ENCODE measurements at places on chromosomes 6 and 20.

GRCh38 chr20:41671143-41671542 lies 53.0 kb upstream of the CHD6 start:
- no peak for DNase-seq

- no peak for DNase-seq
Measured at GRCh38 chr20:52031206-52031562, 160.4 kb downstream of the ZFP64 start.

- no peak for DNase-seq
Measured at GRCh38 chr6:25628471-25629197, 23.4 kb upstream of the SCGN start.

GRCh38 chr6:30344191-30344867 lies 627 bp upstream of the RPP21 start:
- no peak for DNase-seq

DNA sequence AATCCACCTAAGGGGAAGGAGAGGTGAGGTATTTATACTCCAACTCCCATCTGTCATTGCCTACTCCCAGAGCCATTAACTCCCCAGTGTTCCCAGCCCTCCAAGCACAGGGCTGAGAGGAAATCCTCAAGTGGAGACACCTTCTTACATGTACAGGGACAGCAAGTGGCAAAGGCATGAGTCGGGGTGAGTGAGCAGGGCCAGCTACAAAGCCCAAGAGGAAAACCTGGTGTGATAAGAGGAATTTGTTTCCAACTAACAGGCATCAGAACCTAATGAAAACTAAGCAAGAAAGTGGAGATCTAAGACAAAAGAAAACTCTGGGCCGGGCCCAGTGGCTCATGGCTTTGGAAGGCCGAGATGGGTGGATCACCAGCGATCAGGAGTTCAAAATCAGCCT lies 70.0 kb upstream of the SRSF6 start:
- no peak for DNase-seq

DNA sequence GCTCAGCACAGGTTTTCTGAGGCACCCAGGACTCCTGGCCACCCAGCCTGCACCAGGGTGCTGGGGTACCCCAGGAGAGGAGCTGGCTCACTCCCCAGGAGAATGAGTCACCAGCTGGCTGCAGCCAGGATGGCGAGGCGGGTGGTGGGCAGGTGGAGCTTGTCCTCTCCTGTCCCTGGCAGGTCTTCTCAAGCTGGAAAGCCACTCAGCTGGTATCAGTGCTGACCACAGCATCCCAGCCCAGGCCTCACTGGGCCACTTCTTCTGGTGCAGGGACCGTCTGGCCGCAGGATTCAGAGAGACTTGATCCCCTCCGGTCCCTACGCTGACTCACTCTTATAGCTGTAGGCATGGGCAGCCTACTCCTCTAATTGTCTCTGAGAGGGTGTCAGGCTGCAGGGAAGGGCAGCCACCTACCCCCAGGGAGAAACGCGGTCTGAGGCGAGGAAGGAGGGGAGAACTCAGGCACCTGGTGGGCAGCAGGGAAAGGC lies 22.2 kb downstream of the TFEB start:
- DNase-seq = no peak

- no peak for DNase-seq
Measured at GRCh38 chr20:16917636-16918035, 169.5 kb downstream of the OTOR start.

- no peak for DNase-seq
Measured at GRCh38 chr20:62350629-62351422, 16.3 kb downstream of the LAMA5 start.
